ENCODE measurements at places on chromosomes 2 and 18. TPM values are rescaled to one million over a fixed set of nuclear protein-coding genes. Genes with fewer than 3 reads are reported as not detected.
A peak's percentile ranks its signal among the peaks of the same experiment; 100 is the strongest.

DNA sequence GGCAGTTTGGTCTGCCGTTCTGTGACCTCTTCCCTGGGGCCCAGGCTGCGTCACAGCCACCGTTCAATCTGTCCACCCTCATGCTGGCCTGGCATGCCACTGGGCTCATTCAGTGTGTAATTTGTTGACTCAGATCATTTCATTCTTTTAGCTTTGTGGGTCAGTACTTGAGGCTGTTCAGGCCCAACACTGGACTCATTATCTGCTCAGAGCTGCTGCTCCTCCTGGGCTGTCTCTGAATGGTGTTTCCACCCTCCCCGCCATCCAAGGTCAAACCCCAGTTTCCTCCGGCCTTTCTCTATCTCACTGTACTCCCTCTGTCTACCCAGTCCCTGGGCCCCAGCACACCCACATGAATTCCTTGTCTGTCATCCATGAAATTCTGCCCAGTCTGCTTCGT, 152.4 kb upstream of the NCK2 start:
- no peak for DNase-seq

GRCh38 chr18:79680100-79680879, 687 bp downstream of the CTDP1 start:
- peak; percentile 9 for DNase-seq

GRCh38 chr18:71221405-71221804, 932.6 kb downstream of the SOCS6 start:
- DNase-seq = no peak

DNA sequence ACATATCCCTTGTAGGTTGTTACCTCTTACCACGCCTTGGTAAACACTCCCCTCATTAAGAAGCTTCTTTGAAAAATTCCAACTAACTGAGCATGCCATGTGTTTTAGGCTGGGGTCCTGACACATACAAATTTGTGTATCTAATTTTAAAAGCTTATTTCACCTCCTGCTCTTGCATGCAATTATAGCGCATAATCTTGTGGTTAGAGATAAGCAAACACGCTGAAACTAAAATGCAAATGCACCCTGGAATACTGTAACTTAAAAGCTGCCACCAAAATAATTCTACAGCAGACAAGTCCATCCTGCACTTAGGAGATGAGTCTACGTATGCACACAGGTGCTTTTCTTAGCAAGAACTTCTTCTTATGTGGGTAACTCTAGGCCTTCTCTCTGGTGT, 990.2 kb downstream of the TSN start:
- no peak for DNase-seq

GRCh38 chr2:171482308-171482707, 40.0 kb upstream of the CYBRD1 start:
- no peak for DNase-seq

- DNase-seq = no peak
Observed at GRCh38 chr2:7972670-7973069, 709.2 kb upstream of the ID2 start.

GRCh38 chr2:31694444-31694843, 113.7 kb upstream of the SRD5A2 start:
- no peak for DNase-seq

DNA sequence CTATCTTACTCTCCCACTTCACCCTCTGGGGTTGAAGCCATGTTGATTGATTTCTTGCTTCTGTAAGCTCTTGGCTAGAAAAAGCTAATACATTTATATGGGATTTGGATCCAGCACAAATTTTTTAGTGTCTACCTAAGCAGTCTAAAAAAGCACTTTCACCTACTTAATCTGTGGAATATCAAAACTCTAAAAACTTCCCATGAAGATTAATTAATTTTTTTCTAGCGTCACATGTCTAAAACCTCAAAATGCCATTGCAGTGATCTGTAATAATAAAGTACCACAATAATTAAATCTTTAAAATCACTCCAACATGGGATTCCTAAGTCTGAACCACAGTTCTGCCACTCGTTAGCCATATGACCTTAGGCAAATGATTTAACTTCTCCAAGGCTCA, 180.1 kb downstream of the EN1 start:
- no peak for DNase-seq

GRCh38 chr2:37306024-37306423, 18.6 kb downstream of the PRKD3 start:
- DNase-seq = no peak

DNA sequence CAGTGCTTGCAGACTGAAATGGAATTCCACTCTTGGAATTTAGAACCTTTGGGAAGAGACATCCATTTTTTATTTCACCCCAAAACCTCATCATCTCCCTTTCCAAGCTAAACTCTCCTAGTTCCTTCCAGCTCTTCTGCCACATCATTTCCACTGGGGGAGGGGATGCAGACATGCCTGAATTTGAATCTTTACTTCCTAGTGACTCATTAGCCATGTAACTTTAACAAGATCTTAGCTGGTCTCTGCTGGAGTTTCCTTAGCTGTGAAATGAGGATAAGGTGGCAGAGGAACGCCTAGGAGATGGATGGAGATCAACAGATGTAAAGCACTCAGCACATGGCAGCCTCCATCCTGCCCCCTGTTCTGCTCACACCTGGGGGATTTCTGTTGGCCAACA, 266.8 kb downstream of the EN1 start:
- peak; percentile 7 for DNase-seq

DNA sequence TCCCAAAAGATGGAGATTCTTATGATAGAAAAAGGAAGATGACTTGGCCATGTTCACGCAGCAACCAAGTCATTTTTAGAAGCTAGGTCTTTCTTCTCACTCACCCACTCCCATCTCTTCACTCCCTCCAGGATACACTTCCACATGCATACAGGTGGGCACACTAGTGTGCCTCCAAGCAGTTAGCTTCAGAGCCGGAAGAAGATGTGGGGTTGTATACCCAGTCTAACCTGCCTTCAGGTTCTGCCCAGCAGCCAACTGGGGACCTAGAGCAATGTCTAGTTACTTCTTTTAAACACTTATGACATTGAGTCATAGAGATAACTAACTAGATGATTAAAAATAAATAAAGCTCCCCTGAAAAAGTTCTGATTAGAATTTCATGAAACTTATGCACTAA, 21.8 kb upstream of the TANK start:
- no peak for DNase-seq

- DNase-seq = no peak
Observed at GRCh38 chr2:167980439-167980838, 267.0 kb downstream of the STK39 start.

DNA sequence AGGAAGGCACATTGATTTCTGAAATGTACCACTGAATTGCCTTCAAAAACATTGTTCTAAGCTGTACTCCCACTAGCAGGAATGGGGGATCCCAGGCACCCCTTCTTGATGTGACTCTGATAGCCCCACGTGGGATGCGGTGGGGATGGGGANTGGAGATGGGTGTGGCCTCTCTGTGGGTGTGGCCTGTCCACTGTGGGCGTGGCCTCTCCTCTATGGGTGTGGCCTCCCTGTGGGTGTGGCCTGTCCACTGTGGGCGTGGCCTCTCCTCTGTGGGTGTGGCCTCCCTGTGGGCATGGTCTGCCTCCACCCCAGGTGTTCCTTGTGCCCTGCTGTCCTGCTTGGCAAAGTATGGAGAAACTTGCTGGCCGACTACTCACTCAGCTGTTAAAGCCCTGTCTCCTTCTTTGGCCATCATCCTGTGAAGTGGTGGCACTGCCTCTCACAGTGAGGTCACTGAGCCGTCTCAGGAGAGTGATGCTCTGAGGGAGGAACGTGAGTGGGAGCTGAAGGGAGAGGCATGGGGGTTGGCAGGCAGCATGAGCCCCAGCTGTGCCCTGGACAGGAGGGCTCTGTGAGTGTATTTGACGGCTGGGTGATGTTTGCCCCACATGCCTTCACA, 6.7 kb upstream of the PARD6G start:
- DNase-seq = no peak

GRCh38 chr2:20351555-20352229, 1.0 kb upstream of the PUM2 start:
- no peak for DNase-seq

DNA sequence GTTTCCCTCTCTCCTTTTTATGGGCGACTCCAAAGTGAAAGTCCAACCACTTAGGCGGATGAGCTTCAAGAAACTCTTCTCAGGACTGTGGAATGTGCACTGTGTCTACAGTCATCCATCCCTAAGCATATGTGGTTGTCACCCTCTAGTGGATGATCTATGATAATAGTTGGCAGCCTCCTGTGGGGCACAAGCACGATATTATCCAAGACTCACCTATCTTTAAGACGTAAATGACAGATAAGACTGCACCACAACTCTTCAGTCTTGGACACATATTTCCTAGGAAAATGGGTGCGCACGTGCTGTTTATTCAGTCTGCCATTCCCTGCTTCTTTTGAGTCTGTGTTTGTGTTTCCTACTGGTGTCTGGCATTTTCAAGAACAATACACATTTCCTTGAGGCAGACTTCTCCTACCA, 145.5 kb upstream of the CTAGE1 start:
- peak; percentile 43 for DNase-seq

DNA sequence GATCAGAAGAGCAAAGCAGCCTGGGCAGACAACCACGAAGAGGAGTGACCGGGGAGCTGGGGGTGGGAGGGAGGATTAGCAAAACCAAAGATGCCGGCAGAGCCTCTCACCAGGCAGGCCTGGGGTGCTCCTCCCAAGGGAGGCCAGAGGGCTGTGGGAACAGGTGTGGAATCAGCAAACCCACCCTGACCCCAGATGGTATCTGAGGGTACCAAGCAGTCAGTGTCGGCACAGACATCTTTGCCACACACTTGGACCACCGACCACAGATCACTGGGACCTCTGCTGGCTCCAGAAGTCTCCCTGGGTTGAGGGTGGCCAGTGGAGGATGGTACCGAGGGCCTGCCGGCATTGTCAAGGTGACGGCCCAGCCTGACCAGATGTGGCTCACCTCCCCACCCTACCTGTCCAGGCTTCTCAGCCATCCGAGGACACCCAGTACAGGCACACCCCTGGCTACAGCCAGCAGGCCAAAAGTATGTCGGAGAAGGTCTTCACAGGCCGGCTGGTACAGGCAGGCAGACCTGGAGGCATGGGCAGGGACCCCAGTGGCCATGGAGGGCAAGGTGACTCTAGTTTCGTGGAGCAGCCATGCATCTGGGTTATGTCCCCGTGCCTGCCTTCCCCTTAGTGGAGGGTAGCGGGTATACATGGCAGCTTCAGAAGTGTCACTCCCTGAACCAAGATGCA, 82.1 kb downstream of the UXS1 start:
- no peak for DNase-seq

GRCh38 chr2:58866040-58866439, 624.9 kb upstream of the FANCL start:
- DNase-seq = no peak

GRCh38 chr2:198343471-198343870, 539.1 kb downstream of the PLCL1 start:
- DNase-seq = no peak

DNA sequence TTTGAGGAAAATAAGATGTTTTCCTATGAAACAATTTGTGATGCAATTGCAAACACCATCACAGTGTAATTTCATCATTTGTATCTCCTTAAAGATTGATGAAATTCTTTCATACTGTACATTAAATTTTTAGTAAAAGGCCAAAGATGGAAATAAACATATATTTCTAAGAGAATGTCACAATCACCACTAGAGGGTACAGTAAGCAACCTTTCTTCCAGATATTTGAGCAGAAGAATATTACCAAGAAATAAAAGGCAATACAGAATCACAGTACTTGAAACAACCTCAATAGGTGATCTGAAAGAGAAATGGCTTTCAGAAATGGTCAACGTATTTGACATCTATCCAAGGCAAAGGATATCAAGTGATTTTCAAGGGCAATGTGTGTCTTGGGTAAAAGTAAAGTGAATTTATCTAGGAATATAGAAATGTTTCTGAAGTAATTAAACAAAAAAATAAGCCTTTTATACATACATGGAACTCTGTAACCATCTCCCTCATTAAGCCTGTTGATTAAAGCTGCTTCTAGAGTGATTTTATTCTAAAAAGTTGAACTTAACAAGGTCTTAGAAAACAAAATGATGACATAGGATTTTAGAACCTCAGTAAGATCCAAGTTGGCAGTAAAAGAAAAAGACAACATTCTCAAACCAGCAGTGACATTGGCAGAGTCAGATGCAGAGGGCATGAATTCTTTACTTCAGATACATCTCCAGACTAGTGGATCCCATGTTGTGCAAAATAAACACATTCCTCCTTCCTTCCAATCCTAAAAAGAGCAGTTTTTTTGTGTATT, 90.3 kb upstream of the SESTD1 start:
- no peak for DNase-seq

DNA sequence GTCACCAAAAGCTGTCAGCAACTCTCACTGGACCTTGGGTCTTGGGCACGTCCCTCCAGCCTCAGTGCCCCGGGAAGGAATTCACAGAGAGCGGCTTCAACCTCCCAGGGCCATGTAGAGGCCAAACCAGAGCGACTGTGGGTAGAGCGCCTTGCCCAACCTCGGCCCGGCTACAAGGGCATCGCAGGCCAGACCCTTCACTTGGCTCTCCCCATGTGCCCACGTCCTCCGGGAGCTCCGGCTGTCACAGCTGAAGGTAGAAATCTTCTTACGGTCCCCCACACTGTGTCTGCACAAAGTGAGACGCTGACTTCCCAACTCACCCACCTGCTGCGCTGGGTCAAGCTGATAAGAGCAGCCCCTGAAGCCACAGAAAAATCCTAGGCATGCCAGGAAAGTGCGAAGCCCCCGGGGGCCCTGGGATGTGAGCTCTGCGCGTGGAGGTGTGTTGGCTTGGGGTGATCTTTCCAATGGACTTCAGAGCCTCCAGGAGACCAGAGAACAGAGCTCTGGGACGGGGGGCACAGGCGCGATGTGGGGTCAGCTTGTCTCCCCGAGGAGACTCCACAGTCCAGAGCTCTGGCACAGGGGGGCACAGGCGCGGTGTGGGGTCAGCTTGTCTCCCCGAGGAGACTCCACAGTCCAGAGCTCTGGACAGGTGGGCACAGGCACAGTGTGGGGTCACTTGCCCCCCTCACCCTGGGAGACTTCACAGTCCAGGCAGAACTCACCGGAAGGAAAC, 105.5 kb downstream of the RTP5 start:
- no peak for DNase-seq

- DNase-seq = peak; percentile 12
Observed at GRCh38 chr18:51211552-51211951, 14.1 kb upstream of the MEX3C start.

DNA sequence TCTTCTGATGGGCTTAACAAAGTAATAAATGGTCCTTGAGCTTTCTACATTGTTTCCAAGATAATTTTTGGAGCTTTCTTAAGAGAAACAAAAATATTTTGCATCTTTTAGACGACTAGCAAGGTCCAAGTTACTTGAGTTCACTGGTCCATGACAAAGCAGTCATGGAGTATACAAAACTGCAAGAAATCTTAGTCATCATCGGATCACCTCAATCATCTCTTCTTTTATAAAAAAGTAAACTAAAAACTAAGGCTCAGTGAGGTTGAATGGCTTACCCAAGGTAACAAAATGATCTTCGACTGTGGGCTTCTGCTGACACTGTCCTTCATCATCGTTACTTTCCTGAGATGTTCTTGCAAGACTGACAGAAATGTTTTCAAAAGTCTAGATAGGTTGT, 11.9 kb downstream of the FIGN start:
- no peak for DNase-seq

The CRACDL gene
- not detected for total RNA-seq

The INHBB gene
- 1.8 TPM for total RNA-seq

The ADNP2 gene
- total RNA-seq = 9.5 TPM

The TMEM163 gene
- total RNA-seq = not detected

The YPEL5 gene
- total RNA-seq = 37.7 TPM

The SPP2 gene
- total RNA-seq = not detected

The GNAL gene
- 2.7 TPM for total RNA-seq

The ATRAID gene
- total RNA-seq = 199 TPM

The C2orf81 gene
- not detected for total RNA-seq

The SH2D6 gene
- total RNA-seq = 1.2 TPM

The DARS1 gene
- total RNA-seq = 135 TPM

The SRD5A2 gene
- not detected for total RNA-seq

Data from MG63 (cell line).